Right atrium auricular region (tissue), 2 donors: ENCODE measurements at places on chromosomes 11 and 22. TPM values are rescaled to one million over a fixed set of nuclear protein-coding genes. Genes with fewer than 3 reads are reported as not detected.

ARHGAP8 gene
- total RNA-seq, result 0.24 TPM

GSTT2 gene
- total RNA-seq, result 0.48 TPM

NCF4 gene
- 7.0 TPM for total RNA-seq

MS4A6E gene
- not detected for total RNA-seq

IFTAP gene
- 47.9 TPM for total RNA-seq

HOATZ gene
- total RNA-seq, result not detected

HEPHL1 gene
- not detected for total RNA-seq

C11orf68 gene
- total RNA-seq, result 13.9 TPM

PES1 gene
- 13.2 TPM for total RNA-seq

MYOD1 gene
- not detected for total RNA-seq

CDC42EP1 gene
- total RNA-seq, result 34.8 TPM

TPP1 gene
- total RNA-seq, result 48.8 TPM

SNX19 gene
- total RNA-seq, result 66.9 TPM

SLC17A6 gene
- not detected for total RNA-seq

CBY1 gene
- total RNA-seq, result 27.9 TPM

KCTD14 gene
- total RNA-seq, result 0.59 TPM

TNNI2 gene
- not detected for total RNA-seq
